GM13977 (cell line): ENCODE measurements at places on chromosomes 4 and X.
A peak's percentile ranks its signal among the peaks of the same experiment; 100 is the strongest.

DNA sequence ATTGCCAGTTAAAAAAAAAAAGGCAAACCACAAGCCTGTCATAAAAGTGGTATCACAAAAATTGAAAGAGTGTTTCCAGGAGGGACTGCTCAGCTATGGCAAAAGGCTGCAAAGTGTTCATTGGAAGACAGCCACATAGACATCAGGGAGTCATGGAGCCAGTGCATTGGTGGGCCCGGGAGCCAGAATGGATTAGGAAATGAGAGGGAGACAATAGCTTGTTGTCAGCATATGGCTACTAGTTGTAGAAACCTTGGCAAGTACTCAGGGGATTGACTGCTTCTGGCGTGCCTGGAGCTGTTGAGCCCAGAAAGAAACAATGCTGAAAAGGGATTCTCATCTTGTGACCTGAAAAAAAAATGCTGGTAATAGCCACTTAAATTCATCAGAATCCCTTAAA is 5.0 kb downstream of the GAR1 start:
- DNase-seq: no peak

DNA sequence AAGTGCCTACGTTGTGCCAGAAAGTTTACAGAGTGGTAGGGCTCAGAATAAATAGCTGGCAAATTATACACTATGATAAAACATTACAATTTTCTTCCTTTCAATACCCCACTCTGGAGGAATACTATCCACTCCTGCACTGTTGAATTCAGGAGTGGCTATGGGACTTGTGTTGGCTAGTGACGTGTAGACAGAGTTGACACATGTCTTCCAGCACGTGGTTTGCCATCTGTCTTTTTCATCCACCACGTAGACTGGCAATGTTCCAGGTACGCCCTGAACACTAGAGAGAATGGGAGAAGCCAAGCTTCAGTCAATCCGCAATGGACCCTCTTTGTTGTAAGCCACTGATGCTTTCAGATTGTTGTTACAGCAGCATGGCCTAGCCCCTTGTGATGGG is 168.8 kb upstream of the RBPJ start:
- no peak for DNase-seq

DNA sequence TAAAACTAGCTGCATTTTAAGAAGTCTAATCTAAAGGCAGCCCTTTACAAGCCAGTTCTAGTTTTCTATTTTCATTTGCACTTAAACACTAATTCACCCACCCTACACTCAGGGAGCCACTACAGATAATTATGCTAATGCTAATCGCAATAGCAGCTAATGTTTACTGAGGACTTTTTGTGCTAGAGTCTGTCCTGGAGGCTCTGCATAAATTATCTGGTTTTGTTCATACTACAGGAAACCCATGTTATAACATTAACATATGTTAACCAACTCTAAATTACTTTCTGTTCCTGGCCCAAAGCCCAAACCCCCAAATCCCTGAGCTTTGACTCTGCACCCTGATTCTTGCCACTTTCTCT is 480 bp upstream of the RADX start:
- no peak for DNase-seq

GRCh38 chr4:1187182-1187581 is 14.8 kb upstream of the SPON2 start:
- DNase-seq: peak; percentile 32

GRCh38 chr4:85092536-85092935 is 126.0 kb upstream of the WDFY3 start:
- DNase-seq: no peak

GRCh38 chr4:28490669-28491068 is 1630.0 kb downstream of the STIM2 start:
- no peak for DNase-seq

DNA sequence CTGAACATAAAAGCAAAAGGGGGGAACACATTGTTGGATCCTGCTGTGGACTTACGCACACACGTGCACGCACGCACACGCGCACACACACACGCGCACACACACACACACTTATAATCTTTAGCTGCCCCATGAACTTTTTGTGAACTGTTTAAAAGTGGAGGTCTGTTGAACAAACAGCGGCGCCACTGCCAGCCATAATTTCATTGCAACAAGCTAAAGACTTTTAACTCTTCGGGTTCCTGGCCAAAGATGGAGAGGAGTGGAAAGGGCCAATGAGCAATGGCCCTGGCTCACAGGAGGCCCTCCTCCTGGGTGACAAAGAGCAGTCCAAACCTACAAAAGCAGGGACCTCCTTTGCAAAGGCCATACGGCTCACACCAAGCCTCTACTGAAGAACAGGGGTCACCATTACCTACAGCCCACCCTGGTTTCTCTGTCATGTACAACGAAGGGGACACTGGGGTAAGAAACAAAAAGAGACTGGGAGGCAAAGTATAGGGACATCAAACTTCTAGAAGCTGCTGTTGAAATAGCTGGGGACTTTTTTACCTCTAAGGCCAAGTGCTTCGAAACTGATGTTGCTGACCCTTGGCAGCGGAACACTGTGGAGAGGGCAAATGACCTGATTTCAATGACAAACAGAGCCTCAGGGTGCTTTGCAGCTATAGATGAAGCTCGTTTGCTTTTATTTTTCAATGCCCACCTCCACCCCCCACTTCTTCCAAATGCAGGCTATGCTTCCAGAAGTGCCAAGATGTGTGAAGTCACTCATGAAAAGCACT is 16.7 kb downstream of the BCOR start:
- DNase-seq: no peak

GRCh38 chr4:74110670-74111069 is 11.7 kb upstream of the CXCL2 start:
- DNase-seq: no peak

- no peak for DNase-seq
Measured at GRCh38 chr4:184475498-184475897, 1.1 kb upstream of the IRF2 start.

GRCh38 chr4:113288696-113289095 is 239.2 kb downstream of the ANK2 start:
- no peak for DNase-seq

GRCh38 chr4:157994863-157995262 is 178.0 kb downstream of the GASK1B start:
- DNase-seq: no peak

DNA sequence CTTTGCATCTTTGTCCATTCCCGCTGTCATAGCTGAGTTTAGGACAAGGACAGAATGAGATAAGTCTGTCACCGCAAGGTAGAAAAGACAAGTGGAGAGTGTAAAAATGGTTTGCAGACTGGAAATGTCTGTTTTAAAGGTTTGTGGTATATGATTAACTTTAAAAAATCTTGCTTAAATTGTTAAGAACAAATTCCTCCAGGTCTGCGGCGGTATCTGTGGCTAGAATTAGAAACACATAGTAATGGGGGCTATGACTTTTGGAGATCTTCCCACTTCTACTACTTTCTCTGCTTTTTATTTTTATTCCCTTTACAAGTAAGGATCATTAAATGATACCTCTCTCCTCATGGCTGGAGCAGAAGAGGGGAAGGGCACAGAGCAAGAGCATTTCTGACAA is 92.2 kb downstream of the MID1IP1 start:
- DNase-seq: no peak

GRCh38 chrX:102712216-102712966 is at the start of gene GPRASP2:
Gene GPRASP2, plus strand, starts transcription at chrX:102712448. Its CDS starts 2,422 bp downstream, at chrX:102714870.
- DNase-seq: no peak

DNA sequence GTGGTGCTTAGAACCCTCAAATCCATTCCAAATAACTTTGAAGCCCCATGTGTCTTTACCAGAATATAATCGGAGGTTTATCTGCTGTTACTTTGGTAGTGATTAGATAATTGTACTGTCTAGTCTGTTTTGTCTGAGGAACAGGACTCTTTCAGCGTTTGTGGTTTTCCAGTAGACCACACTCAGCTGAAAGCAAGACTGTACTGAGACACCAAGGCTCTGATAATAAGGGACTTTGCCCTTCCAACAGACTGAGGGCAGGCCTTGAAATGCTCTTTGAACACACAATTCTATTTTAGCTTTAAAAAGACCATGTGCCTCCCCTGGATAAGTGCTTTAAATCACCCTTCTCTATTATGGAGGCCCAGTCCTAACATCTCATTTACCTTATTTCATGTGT is 76.1 kb downstream of the KLHL8 start:
- DNase-seq: no peak

DNA sequence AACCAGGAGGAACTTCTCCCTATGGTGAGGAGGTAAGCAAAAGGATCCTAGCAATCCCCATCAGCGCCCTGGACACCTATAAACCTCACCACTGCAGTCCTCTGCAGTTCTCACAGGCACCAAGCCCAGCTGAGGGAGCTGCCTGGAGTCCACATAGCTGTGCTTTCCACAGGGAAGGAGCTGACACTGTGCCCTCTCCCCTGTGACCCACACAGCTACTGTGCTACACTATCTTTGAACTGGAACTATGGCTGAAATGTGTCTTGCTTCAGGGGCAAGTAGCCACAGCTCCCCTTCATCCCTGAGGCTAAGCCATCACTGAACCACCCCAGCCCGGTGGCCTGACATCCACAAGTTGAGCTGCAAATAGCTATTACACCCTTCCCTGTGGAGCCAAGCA is 208.5 kb upstream of the RPL34 start:
- no peak for DNase-seq

- DNase-seq: no peak
Measured at GRCh38 chrX:126394681-126395080, 157.9 kb downstream of the DCAF12L1 start.

GRCh38 chrX:151901826-151902225 is 10.9 kb upstream of the MAGEA4 start:
- DNase-seq: no peak

GRCh38 chr4:108119199-108119800 is 49.4 kb downstream of the LEF1 start:
- DNase-seq: no peak

- no peak for DNase-seq
Measured at GRCh38 chr4:7210824-7211223, 18.5 kb downstream of the SORCS2 start.

GRCh38 chr4:100790836-100791615 is 273.2 kb upstream of the EMCN start:
- DNase-seq: no peak

GRCh38 chrX:13938829-13939530 is 90.7 kb downstream of the GEMIN8 start:
- DNase-seq: peak; percentile 18

DNA sequence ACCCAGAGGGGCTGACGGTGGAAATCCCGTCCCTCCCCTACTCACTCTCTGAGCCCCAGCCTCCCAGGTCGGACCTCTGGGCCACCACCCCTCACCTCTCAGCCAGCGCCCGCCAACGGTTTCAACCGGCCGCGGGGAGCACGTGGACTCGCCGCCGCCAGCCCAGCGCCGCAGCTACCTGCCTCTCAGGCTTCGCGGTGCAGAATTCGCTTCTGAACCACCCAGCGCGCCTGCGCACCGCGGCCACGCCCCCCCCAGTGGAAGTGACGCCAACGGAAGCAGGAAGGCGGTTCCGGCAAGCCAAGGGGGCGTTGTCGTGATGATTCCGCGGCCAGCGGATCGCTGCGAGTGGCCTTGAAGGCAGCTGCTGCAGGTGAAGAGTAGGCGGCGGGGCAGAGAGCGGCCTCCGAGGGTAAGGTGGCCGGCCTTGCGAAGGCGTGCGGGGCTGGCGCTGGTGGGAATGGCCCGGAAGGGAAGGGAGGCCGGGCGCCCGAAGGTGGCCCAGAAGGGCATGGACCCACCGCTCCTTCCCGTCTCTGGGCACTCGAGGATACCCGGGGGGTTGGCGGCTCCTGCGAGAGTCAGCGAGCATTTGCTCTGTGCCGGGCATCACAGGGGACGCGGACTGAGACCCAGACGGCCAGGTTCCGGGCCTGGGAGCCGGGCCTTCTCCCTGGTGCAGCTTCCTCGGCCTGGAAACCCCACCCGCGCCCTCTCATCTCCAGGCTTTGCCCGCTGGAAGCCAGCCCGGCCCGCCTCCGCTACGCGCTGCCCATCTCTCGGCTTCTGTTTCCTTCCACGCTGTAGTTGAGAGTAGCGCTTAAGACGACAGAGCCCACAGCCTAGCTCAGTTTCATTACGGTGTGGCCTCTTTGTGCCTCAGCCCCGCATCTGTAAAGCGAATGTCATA is at the start of the genes LYAR and ZBTB49:
LYAR (minus strand) TSS at position 214 of the 910 bp plus-strand sequence. CDS start 6,412 bp downstream, outside the sequence.
ZBTB49 (plus strand) TSS at position 311 of the 910 bp plus-strand sequence. CDS start 9,695 bp downstream, outside the sequence.
- DNase-seq: peak; percentile 97

- DNase-seq: peak; percentile 34
Measured at GRCh38 chrX:120604361-120604782, 471 bp downstream of the MCTS1 start.

- no peak for DNase-seq
Measured at GRCh38 chr4:24778464-24779225, 16.7 kb upstream of the SOD3 start.

DNA sequence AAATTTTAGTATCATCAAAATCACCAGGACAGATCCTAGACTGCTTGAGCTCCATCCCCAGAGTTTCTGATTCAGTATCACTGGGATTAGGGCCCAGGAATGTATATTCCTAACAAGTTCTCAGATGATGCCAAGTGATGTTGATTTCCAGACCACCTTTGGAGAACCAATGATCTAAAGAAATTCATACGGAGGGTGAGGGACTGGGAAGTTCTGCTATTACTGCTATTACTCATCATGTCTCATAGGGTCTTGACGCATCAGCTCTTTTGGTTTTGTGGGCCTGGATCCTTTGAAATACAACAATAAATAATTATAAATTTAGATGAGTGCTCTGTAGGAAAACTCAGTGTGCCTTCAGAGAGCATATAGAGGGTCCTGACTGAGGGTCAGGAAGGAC is 59.8 kb upstream of the LGI2 start:
- DNase-seq: no peak

DNA sequence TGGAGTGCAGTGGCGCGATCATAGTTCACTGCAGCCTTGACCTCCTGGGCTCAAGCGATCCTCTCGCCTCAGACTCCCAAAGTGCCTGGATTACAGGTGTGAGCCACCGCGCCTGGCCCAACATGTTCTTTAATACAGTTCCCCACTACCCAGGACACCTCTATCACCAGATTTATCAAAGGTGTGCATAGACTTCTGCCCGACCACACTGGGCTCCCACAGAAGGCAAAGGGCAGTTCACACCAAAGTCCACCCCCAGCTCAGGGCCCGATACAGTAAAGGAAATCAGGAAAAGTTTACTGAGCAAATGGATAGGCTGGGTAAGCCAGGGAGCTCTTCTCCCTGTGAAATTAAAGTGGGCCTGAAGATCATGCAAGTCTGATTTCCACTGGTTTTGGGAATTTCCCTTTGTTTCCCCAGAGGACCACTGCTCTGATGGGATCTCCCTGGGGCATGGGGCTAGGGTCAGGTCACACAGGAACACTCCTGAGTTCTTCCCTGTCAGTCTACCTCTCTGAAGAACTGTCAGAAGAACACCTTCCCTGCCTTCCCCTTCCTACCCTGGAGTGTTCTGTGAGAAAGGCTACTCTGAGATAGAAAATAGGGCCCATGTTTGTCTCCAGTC is 17.7 kb upstream of the PIM2 start:
- DNase-seq: no peak
